ENCODE measurements at places on chromosomes 1 and 21.

- no peak for DNase-seq
Measured at GRCh38 chr1:202200112-202200548, 6.5 kb downstream of the LGR6 start.

GRCh38 chr1:227944931-227945890 is 2.5 kb downstream of the WNT9A start:
- DNase-seq = no peak

GRCh38 chr1:233514946-233515391 is 98.9 kb upstream of the KCNK1 start:
- no peak for DNase-seq

DNA sequence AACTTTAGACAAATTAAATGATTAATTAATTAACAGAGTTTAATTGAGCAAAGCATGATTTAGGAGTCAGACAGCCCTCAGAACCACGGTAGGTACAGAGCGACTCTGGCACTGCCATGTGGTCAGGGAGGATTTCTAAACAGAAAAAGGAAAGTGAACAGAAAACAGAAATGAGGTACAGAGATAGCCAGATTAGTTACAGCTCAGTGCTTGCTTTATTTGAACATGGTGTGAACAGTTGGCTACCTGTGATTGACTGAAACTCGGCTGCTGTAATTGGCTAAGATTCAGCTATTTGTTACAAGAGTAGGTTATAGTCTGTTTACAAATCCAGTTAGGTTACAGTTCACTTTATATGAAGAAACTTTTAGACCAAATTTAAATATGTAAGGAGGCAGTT is 163.0 kb upstream of the TNR start:
- DNase-seq = no peak

DNA sequence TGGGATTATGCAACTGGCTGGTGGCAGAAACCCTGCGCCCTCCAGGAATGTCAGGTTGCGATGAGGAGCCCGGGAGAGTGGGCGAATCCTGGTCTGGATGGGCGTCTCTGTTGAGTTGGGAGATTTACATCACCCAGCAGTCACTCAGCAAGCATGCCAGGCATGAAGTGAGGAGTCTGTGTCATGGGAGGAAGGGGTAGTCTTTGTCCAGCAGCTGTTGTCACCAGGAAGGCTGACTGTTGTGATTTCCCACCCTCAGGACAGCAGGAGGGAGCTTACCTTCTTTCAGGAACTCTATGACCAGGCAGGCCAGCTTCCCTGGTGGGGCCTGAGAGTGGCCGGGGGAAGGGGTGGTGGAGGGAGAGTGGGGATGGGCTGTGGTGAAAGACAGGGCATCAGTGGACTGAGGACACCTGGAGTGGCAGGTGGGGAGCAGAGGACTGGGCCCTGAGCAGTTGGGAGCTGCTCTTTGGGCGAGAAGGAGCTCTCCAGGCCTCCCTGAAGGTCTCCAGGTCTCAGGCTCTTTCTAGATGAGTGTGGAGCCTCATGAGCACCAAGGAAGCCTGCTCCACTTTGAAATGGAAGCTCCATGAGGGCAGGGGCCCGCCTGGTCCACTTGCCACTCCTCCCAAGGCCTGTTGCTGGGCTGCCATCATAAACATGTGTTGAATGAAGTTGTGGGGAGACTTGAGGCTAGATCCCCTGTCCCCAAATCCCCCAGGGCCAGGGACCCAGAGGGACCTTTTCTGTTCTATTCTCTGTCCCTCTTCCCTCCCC is 21.3 kb upstream of the PKP1 start:
- peak; percentile 54 for DNase-seq

GRCh38 chr1:6450005-6450450 is 15.9 kb downstream of the TNFRSF25 start:
- DNase-seq = no peak

GRCh38 chr1:15352128-15352957 is 57.3 kb upstream of the EFHD2 start:
- DNase-seq = peak; percentile 91

- no peak for DNase-seq
Measured at GRCh38 chr1:112325504-112325903, 70.5 kb upstream of the CTTNBP2NL start.

DNA sequence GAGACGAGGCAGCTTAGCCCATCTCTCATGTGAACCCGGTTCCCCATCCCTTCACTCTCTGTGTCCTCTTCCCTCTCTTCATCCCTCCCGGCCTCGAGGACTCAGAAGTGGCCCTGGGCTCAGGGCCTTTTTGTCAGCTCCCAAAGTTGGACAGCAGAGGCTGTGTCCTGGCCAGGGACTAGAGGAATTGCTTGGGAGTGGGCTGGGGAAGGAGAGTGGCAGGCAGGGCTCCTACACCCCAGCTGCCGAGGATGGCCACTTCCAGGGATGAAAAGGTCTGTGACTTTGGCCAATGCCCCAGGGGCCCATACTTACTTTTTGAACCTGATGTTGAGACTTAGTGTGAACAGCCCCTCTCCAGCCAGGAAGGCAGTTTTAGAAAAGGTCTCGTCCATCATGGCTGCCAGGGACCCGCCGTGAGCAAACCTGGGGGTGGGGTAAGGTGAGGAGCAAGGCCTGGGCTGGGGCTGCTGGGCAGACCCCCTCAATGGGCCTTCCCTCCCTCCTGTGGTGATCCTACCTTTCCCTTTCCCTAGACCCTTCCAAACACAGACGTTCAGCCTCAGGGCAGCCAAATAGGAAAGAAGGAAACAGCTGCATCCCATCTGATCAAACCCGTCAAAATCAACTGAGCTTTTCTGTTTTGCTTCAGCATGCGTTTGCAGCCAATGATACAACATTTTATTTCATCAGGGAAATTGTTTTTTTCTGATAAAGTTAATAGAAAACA is 5.5 kb downstream of the THEM5 start:
- DNase-seq = no peak

DNA sequence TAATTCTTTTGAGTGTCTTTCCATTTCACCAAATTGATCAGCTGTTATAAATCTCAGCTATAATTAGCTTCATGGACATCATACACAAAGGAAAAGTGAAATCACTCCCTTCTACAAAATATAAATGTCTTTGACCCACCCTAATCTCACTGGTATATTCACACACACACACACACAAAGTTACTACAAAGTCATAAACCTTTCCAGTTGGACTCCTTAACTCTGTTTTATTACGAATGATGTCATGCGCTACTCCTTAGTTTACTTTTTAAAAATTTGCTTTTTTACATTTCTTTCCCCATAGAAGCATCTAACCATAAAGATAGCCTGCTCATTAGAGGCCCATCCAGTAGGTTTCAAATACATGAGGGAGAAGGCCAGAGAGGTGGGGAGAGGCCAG is 103.0 kb downstream of the SLC30A10 start:
- no peak for DNase-seq

DNA sequence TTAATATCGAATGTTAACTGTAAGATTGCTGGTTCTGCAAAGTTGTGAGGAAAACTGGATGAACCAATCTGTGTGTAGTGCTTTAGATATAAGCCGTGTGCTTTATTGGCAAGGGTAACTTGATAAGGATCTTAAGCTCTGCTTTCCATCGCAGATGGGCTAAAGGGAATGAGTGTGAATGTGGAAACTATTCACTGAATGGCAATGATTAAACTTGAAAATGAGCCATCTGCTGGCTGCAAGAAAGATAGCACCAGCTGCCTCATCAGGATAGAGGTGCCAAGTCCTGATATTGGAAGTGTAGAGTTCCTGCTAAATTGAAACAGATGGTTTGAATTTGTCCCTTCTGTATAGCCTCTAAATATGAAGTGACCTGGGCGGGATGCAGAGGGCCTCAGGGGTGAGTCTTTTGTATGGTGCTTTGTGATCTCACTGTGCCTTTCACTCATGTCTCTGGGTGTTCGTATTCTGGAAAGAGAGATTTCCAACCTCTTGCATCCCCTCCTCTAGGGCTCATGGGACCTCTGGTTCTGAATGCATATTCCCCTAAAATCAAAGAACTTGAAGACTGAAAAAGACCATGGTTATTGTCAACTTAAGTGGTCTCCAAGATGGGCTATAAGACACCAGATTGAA is 9.2 kb downstream of the FCRL3 start:
- peak; percentile 66 for DNase-seq

- no peak for DNase-seq
Measured at GRCh38 chr1:211169353-211169752, 35.4 kb upstream of the KCNH1 start.

DNA sequence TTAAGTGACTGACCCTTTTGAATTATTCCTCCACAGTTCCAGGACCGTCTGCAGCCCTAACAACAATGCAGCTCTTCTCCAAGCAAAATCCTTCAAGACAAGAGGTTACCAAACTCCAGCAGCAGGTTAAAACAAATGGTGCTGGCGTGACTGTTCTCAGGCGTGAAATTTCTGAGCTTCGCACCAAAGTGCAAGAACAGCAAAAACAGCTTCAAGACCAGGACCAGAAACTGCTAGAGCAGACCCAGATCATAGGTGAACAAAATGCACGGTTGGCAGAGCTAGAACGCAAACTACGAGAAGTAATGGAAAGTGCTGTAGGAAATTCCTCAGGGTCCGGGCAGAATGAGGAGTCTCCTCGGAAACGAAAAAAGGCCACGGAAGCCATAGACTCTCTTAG is 25.7 kb upstream of the DEGS1 start:
- no peak for DNase-seq

DNA sequence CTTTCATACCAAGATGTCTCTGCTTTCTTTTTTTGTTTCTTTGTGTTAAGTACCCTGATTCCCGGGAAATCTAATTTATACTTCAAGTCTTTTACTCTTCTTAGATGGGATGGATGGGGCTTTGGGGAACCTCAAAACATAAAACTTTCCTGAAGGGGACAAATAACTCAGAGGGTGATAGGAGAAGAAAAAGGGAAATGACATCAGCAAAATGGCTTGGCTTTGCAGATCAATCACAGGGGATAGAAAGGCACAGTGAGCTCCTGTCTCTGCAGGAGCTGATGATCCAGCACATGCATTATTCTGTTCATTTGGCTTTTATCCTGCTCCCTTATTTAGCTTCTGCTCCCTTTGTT is 1.4 kb upstream of the CA14 start:
- no peak for DNase-seq

DNA sequence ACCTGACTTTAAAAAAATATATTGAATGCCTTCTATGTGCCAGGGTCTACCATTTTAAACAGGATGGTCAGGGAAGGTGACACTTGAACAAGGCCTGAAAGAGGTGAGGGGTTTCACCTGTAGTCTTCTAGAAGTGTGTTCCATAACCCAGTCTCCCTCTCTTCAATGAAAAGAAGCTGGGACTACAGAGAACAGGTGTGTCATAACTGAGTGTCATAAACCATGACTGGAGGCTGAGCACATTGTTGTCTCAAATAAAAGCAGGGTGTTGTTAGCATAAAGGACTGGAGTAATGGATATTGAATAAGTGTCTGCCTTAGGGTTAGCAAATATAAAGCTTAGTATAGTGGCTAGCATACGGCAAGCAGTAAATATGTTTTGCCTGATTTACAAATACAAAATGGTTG is 65.4 kb downstream of the SYDE2 start:
- DNase-seq = no peak

GRCh38 chr21:16536643-16537434 is 807.1 kb downstream of the USP25 start:
- DNase-seq = no peak

DNA sequence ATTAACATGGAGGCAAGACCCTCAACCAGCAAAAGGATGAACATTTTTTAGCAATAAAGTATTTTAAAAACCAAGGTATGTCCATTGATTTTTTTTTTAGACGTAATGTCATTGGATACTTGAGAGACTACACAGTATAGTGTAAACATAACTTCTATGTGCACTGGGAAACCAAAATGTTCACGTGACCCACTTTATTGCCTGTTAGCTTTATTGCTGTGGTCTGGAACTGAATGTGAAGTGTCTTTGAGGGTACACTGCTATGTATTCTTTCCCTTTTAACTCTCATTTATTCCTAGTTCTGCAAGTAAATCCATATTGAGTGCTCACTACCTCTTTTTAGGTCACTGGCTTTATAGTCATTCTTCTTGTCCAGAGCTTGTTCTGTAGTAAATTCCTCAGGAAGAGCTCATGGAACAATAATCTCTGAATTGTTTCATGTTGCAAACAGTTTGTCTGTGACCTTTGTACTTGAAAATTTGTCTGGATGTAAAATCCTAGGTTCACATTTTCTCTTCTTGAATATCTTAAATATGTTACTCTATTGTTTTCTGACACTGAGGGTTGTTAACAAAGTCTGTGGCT is 20.6 kb downstream of the ABCD3 start:
- DNase-seq = peak; percentile 30

DNA sequence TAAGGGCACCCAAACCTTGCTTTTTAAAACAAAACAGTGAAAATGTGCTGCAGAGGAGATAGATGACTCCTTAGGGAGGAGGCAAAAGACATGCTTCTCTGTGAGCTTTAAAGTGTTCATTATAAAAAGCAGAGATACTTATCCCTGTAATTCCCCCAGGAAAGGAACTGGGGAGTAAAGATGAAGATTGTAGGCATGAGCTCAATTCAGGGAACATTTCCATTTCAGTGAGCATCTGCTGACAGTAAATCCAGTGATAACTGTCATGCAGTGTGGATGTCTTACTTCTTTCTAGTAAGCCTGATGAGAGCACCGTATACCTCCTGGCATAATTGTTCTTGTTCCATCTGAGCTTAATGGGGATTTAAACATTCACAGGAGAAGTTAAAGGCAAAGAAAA is 1296.5 kb downstream of the MRPL39 start:
- DNase-seq = no peak

GRCh38 chr1:150479927-150480352 is 7.3 kb upstream of the TARS2 start:
- no peak for DNase-seq

DNA sequence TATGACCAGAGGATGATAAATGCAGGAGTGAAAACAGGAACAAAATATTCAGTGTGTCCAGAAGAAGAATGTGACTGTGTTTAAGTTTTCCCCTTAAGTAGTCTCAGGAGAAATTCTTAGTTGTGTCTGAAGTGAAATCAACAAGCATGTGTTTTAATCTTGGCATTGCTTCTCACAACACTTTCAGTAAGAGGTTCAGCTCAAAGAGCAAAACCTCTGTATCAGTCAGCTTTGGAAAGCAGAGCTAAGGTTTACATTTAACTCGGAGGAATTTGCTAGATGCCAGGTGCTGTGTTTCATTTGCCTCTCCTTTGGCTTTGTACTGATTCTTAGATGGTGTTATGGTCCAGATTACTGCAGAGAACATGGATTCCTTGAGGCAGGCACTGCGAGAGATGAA is 28.6 kb downstream of the CC2D1B start:
- no peak for DNase-seq

- DNase-seq = no peak
Measured at GRCh38 chr1:212610575-212610967, 2.0 kb downstream of the ATF3 start.

DNA sequence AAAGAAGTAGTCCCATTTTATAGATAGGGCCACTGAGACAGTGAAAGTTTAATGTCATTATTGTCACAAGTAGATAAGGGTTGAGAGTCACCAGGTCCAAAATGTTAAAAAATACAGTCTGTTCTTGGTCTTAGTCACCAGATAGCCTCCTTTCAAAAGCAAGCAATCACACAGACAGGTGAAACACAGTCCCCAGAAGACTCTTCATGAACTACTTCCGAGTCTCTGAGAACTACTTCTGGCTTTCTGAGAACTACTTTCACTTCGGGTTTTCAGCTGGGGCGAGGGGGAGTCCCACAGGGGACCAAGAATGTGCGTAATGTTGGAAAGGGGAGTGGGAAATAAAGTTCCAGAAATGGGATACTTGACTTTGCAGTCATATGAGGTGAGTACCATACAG is 143.2 kb downstream of the HHIPL2 start:
- no peak for DNase-seq

- peak; percentile 15 for DNase-seq
Measured at GRCh38 chr1:89363196-89363595, 663 bp upstream of the GBP6 start.

- no peak for DNase-seq
Measured at GRCh38 chr1:12450090-12450755, 167.8 kb downstream of the DHRS3 start.
